Activated naive CD8-positive, alpha-beta T cell treated with anti-CD3 and anti-CD28 coated beads, Interleukin-2, amount 10 ng/mL, durations not matched to agents 7 days and 5 days (primary cell): ENCODE measurements at places on chromosomes 3 and 15.

GRCh38 chr3:144502402-144502801 is 530.8 kb downstream of the DIPK2A start:
- DNase-seq = no peak

- DNase-seq = no peak
Measured at GRCh38 chr15:82393671-82394070, 35.9 kb upstream of the GOLGA6L9 start.

- DNase-seq = no peak
Measured at GRCh38 chr3:104133630-104134029, 1233.1 kb upstream of the ALCAM start.

DNA sequence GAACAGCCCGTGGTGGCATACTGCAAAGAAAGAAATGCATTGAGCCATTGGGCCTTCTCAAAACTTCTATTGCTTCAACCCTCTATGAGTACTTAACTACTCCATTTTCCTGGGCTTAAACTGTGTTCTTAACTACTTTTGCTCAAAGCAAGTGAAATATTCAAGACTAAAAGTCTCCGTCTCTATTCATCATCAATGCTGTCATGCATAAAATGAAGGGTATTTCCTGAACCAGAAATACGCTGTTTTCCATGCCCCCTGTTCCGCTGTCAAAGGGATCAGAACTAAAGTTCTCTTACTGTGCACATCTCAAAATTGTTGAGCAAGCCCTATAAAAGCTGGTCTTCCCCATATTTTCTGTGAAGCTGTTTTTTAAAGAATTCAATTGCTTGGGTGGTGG is 20.3 kb downstream of the SIAH2 start:
- no peak for DNase-seq

DNA sequence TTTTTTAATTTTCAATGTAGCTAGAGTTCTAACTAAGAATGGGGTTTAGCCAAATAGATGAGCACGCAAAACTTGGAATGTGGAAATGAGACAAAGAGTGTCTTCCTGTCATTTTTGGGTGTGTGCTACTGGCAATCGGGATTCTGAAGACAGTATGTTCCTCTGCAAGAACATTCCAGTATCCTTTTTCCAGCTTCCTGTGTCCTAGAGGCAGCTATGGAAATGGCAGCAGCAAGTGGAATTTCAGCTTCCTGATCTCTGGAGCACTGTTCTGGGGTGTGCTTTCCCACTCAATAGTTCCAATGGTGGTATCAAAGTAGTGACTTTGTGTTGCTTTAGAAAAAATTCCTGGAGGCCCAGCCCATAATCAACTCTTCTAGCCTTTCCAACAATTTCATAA is 642.9 kb upstream of the KCNMB2 start:
- no peak for DNase-seq

GRCh38 chr3:32246079-32246675 is 7.7 kb downstream of the CMTM8 start:
- DNase-seq = no peak

DNA sequence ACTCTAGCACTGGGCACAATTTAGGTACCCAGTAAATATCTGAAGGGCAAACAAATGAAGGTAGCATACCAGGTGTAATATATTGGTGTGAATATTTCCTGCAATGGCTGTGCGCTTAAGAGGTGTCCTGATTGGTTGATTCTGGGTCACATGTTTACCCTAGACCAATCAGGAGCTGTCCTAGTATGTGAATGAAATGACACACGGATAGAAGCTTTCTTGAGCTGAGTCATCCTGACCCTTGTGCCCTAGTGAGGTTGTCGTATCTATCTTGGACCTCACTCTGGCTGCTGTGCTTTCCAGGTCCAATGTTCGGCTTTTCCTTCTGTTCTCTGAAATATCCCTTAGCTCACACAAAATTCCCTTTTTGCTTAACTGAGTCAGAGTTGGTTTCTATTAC is 58.1 kb upstream of the FOXP1 start:
- DNase-seq = no peak

DNA sequence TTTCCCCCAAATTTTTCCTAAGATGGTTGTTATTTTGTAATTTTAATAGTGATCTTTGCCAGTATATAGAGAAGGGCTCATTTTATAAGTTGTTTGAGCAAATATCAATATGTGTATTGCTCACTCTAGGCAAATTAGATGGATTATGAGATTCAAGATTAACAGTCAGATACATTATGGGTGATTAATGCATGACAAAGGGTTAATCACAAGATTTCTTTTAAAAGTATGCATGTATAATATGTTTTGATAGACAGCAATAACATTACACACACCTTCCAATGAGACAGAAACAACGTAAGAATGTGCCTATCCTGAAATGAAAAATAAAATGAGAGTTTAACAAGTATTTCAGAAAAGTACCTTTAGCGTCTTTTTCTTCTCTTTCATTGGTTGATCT is 547.6 kb upstream of the AGTR1 start:
- no peak for DNase-seq

GRCh38 chr3:107781253-107781652 is 258.5 kb downstream of the BBX start:
- DNase-seq = no peak
